Stimulated activated CD8-positive, alpha-beta memory T cell treated with anti-CD3 and anti-CD28 coated beads, Interleukin-7, amount 100 ng/mL, for 1 hour (primary cell): ENCODE measurements at places on chromosomes 2 and 18.

GRCh38 chr2:229880892-229881586 is 40.8 kb downstream of the TRIP12 start:
- no peak for DNase-seq

DNA sequence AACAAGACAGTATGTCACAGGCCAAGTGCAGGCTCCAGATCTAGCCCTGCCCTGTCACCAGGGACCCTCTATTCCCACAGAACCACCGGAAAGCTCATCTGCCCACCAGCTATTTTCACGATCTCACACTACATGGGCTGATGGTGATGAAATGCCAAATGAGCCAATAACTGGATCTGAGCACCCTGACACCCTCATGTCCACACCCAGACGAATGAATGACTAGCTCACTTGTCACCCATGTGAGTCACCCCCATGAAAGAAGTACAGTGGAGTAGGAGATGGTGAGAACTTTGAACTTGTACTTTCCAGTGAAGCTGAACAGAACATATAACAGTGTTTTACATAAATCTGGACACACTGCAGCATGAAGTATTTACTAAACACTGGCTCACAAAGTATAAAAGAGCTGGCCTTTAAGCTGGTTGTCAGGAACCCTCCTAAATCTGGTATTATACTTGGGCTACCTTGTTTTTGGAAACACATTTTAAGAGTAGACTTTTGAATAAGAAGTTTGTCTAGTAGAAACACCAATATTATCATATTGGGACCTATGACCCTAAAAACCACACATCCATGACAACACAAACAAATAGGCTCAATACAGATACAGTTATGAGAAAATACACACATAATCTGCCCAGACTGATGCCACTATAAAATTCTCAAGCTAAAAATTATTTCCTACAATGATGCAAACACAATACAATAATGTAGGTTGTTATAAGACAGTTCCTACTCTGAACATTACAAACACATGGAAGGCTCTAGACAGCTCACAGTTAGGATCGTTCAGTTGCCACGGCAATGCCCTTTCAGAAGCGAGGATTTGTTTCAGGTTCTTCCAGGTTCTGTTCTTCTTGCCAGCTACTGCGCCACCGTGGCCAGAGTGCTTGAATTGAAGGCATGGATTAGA is 19.0 kb downstream of the INO80C start:
- no peak for DNase-seq

DNA sequence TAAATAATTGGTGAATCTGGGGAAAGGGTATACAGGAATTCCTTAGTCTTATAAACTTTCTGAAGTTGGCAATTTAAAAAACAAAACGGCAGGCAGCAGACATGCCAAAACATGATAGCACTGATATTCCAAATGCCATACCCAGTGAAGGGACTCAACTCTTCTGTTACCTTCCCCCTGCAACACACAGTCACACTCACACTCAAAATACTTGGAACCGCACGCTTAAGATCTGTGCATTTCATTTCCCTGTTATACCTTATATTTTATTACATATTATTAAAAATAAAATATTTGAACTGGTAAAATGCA is 123.4 kb downstream of the ZFP36L2 start:
- no peak for DNase-seq

DNA sequence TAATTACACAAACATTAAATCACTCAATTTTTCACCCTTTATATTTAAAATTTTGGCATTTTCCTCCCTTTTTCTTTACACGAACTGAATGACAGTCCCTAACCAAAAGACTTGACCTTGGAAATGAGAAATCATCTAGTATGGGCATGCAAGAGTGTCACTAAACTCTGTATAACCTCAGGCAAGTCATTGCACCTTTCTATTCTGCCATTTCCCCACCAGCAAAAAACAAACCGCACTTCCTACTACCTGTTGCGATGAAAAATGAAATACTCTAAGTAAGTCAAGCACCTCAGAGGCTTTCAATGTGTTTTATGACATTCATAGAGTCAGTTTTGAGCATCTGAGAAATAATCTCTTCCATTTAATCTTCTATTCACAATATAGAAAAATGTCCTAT is 44.1 kb downstream of the ANKRD44 start:
- DNase-seq, result no peak

GRCh38 chr2:197197895-197198311 is 112.7 kb downstream of the ANKRD44 start:
- DNase-seq, result no peak

DNA sequence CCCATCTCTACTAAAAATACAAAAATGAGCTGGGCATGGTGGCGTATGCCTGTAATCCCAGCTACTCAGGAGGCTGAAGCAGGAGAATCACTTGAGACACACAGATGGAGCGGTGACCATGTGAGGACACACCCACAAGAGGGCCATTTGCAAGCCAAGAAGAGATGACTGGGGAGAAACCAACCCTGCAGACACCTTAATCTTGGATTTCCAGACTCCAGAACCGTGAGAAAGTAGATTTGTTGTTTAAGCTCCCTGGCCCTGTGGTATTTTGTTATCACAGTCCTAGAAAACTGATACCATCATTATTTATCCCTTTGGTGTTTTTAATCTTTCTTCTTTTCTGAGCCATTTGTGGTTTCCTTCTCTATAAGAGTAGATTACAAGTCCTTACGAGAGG is 88.6 kb upstream of the ID2 start:
- no peak for DNase-seq

DNA sequence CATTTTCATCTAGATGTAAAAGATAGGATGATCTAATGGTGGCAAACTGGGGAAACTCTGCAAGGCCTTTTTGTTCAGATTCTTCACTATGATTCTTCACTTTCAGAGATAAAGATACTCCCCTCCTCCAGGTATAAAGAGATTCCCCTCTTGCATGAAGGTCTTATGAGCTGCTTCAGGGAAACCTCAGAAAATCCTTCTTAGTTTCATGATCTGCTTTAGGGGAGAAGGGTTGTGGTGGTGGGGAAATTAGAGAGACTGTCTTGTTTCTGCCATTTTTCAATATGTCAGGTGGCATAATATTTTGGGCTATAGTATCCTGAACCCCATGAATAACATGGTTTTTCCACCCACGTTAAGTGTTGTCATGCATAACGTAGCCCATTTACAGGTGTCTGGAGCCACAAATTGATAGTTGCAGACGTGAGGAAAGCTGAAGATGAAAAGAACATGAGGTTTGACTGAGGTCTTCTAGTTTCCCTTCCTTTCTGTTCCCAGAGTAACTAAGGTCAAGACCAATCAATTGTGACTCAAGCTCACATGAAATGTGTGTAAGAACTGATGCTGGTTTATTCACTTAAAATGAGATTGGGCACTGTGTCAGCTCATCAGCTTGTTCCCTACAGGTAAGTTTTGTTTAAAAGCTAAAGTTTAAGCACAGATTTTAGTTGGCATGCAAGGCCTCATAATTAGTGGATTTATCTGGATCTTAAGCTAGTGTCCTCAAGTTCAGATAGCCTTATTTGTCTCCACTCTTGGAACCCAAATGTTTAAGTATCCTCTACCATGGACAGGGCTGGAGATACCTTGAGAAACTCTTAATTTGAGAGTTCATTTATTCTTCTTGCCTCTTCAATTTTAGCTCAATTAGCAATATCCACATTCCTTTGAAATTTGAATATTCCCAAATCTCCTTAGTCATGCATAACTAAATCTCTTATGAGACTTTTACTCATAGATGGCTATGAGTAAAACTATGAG is 304.5 kb upstream of the FANCL start:
- no peak for DNase-seq

- DNase-seq, result no peak
Measured at GRCh38 chr2:173053043-173053699, 22.5 kb upstream of the MAP3K20 start.

GRCh38 chr18:51273437-51273836 is 76.0 kb upstream of the MEX3C start:
- DNase-seq, result no peak

GRCh38 chr2:165857876-165858275 is 63.8 kb upstream of the GALNT3 start:
- DNase-seq, result no peak
